ENCODE measurements at places on chromosomes 6 and 20.

- no peak for DNase-seq
Observed at GRCh38 chr6:35425284-35425683, 26.9 kb upstream of the FANCE start.

- no peak for DNase-seq
Observed at GRCh38 chr20:934186-934840, 18.2 kb upstream of the ANGPT4 start.

- no peak for DNase-seq
Observed at GRCh38 chr6:43876602-43877001, 106.6 kb downstream of the VEGFA start.

DNA sequence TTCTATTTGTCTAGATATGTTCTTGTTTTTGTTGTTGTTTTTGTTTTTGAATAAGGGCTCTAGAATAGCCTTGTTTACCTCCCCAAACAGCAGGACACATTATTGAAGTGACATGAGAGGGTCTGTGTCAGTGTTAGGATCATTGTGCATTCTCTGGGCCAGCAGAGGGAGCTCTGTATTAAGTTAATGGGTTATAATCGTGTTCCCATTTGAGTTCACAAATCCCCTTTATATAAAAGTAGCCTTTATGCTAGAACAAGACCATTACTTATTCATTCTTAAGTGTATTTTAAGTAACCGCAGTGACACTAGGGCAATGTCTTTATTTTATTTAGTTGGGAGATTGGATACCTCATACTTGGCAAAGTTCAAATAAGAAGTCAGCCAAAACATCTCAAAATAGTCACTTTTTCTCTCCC lies 44.8 kb downstream of the STK4 start:
- DNase-seq: peak; percentile 12

- DNase-seq: no peak
Observed at GRCh38 chr6:96702626-96703025, 134.7 kb downstream of the GPR63 start.
